Activated CD4-positive, alpha-beta T cell treated with anti-CD3 and anti-CD28 coated beads for 48 hours (primary cell): ENCODE measurements at places on chromosomes 3 and 15.
A peak's percentile ranks its signal among the peaks of the same experiment; 100 is the strongest.

DNA sequence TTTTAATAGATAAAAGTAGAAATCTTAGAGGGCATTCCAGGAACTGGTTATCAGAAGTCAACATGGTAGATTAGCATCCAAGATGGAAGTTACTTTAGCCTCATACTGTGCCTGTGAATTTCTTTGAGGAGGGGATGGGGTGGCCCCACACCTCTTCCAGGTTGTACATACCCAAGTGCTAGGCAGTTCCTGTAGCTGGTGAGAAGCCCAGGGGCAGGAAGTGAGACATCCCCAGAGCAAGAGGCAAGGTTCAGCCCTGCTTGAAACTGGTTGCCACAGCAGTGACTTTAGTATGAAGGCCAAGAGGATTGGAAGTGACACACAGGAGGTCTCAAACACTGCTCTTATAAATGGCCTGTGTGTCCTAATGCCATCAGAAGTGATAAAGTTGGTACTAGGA lies 11.9 kb downstream of the GTPBP8 start:
- DNase-seq, result peak; percentile 56

- no peak for DNase-seq
These were observed 101.7 kb downstream of the IGSF11 start for GRCh38 chr3:118932822-118933558.

- DNase-seq, result peak; percentile 41
These were observed at the start of gene SLC35G2 for GRCh38 chr3:136818769-136819391. SLC35G2 (plus strand) TSS chr3:136819126; CDS start chr3:136854461, 35,335 bp downstream.

DNA sequence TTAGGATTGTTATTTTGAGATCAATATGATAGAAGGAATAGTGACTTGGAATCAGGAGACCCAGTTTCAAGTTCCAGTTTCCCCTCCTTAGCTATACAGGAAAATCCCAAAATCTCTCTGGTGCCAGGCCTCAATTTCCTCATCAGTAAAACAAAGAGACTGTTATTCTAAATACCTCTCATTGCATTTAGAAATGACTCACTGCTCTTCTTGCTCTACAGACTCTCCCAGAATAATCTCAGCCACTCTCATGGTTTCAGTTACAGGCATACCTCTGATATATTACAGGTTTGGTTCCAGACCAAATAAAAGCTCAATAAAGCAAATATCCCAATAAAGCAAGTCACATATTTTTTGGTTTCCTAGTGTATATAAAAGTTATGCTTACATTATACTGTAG lies 28.3 kb downstream of the IMPG2 start:
- no peak for DNase-seq

- no peak for DNase-seq
These were observed 759.4 kb downstream of the NSUN3 start for GRCh38 chr3:94822298-94822697.

DNA sequence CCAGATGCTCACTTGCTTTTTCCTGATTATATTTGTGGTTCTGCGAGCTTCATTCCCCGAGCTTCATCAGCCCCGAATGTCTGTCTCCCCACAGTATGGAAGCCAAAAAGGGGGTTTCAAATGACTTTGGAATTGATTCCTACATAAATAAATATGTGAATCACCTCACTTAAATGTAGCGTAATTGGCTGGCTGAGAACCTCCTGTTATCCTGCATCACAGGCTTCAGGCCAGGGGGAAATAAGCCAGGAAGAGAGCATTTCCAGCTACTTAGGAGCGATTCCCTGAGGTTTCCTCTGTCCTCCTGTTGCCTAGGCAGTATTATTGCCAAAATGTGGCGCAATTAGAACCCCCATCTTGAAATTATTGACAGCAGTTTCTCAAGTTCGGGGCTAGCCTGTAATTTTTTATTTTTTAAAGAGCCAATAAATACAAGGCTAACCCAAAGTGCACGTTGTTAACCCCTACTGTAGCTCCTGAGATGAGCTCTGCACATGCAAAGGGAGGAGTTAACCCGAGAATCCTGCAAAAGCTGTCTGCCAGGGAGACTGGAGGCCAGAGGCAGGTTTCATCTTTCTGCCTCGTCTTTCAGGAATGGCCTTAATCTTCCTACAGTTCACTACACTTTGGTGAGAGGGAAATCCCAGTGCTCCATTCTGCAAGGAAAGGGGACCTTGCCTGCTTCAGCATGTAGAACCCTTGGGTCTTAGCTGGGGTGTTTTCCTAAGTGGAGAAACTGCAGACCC lies 148.2 kb downstream of the ADAMTS9 start:
- DNase-seq, result no peak
